Stimulated activated CD4-positive, alpha-beta T cell treated with anti-CD3 and anti-CD28 coated beads, Interleukin-15, amount 100 ng/mL, for 48 hours (primary cell): ENCODE measurements at places on chromosomes 6 and 20.

- DNase-seq: no peak
Observed at GRCh38 chr6:74991573-74992332, 214.1 kb downstream of the COL12A1 start.

GRCh38 chr20:561437-562231 lies 18.0 kb upstream of the CSNK2A1 start:
- peak; percentile 45 for DNase-seq

GRCh38 chr6:40165036-40165709 lies 230.9 kb upstream of the MOCS1 start:
- no peak for DNase-seq

DNA sequence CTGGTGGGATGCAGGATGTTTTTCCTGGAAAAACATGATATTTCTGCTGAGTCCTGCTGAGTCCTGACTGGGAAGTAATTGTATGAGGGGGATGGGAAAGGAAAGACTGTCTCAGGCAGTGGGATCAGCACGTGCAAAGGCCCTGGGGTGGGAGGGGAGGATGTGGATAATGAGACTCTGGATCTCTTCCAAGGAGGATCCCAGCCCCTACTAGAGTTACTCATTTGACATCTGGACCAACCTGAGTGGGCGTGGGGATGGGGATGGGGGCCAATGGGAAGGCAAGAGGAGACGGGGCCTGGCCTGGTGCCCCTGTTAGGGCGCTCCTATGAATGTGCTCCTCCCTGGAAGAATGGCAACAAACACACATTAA lies 73.0 kb downstream of the CD40 start:
- no peak for DNase-seq

- DNase-seq: no peak
Observed at GRCh38 chr6:178119-178518, 114.2 kb upstream of the DUSP22 start.

- no peak for DNase-seq
Observed at GRCh38 chr6:169881976-169882375, 130.6 kb downstream of the ERMARD start.

DNA sequence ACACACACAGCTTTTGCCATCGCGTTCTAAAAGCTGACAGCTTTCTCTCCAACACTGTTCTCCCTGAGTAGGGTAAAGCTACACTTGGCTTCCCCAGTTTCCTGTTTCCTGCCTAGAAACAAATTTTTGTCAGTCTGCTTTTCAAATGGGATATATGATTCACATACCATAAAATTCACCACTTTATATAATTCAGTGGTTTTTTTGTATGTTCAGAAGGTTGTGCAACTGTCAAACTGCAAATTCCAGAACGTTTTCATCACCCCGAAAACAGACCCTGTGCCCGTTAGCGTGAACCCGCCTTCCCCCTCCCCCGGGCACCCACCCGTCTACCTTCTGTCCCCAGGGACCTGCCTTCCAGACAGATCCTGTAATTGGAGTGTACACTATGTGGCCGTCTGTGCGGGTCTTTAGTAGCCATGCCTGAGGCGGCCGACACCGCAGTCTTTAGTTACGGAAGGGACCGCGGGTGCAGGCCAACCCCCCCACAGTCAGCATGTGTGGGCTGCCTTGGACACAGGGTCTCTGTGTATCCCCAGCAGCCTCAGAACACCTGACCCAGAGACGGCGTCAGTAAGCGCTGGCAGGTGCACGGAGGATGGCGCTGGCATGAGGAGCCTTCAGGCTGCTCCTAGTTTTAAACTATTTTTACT lies 16.6 kb downstream of the HRH3 start:
- no peak for DNase-seq

- no peak for DNase-seq
Observed at GRCh38 chr6:129248946-129249345, 366.0 kb downstream of the LAMA2 start.

DNA sequence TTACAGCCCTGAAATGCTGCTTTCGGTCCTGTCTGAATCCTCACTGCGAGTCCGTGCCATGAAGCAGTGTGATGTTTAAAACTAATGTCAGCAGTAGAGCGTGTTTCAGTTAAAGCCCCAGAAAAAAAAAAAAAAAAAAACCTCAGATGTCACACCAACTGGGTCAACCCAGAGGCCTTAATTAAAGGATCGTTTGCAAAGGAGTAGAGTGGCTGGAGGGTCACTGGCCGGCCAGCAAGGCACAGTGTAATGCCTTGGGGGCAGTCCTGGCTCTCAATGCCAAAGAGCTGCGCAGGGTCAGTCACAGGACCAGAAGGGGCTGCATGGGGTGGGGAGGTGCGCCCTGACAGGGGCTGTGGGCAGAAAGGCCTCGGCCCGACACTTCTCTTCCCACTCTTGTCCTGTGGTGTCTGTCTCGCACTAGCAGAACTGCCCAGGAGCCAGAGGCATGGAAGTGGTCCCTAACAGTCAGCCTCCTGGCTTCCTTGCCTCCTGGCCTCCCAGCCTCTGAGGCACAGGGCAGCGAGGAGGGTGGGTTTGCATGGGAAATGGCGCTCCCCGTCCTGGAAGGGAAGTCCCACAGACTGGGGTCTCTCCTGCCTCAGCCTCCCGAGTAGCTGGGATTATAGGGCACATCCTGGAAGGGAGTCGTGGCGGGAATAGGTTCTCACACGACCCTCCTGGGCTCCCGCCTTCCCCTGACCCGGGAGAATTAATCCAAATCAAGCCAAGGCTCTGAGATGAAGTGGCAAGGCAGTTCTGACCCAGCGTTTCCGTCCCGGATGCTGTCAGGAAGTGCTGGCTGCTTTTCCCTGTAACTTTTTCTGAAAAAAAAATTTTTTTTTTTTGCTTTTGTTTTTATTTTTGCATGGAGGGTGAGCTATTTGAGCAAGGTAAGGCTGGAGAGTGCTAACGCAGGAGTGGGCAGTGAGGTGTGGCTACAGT lies 53.7 kb upstream of the MPC1 start:
- no peak for DNase-seq

DNA sequence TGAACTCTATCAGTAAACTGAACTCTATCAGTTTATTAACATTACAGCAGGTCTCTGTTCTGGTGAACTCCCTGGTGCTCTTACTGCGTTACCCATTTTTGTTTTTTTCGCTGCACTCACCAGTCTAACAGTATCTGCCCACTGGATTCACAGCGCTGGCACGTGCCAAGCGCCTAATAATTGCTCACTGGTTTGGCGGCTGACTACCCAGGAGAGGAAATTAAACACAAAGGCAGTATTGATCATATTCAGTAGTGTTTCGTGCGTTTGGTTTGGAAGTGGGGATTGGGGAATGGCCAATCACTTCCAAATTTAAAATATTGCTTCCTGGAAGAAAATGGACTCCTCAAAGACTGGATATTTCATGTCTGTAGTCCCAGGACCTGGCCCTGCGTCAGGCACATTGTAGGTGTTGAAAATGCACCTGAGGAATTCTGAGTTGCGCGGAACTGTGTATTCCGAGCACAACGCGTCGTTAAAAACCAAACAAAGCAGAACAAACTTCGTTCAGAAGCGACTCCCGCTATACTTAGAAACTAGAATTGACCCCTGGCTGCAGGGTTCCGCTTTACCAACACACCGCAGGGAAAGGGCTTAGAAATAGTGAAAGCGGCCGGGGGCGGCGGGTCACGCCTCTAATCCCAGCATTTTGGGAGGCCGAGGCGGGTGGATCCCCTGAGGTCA lies 1.1 kb upstream of the RPS12 start:
- DNase-seq: no peak

DNA sequence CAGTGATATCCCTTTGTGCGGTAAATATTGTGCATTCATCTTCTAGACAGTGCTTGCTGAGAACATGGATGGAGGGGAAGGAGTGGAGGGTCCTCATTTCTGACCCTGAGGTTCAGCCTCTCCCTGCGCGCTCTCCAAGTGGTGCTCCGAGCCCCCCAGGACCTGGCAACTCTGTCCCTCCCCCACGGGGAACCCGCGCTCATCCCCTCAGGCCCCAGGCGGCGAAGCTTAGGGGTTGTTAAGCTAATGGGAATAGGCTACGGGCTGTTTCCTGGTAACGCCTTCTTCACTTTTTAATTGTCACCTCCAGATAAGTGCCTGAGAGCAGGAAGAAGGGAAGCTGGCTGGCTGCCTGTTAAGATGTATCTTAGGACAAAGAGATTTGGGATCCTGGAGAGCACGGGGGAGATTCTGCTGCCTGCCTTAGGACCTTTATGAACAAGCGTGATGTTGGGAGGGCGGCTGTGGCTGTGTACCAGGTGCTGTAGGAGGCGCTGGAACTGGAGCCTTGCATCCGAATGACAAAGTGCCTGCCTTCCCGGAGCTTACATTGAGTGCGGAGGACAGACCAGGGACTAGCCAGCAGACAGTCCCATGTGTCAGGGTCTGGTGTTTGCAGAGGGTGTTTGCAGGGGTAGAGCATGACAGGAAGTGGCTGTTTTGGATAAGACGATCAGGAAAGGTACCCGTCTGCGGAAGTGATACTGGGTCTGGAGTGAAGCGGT lies 11.7 kb downstream of the TSHZ2 start:
- DNase-seq: no peak

DNA sequence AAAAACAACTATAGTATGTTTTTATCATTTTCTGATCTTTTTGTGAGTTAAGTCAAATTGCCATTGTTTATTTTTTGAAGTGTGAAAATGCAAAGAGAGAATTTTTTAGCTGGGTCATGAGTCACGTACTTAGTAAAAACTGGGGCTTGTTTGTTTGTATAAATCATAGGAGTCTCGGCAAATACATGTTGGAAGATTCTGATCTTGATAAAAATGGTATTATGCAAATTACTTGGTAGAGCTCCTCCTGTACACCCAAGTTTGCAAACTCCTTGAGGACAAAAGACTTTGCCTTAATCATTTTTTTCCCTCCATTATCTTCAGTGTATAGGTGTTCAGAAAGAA lies 25.8 kb downstream of the TBPL1 start:
- DNase-seq: no peak

- no peak for DNase-seq
Observed at GRCh38 chr6:3961581-3962215, 112.5 kb downstream of the FAM50B start.

- no peak for DNase-seq
Observed at GRCh38 chr20:35721621-35722020, 20.4 kb downstream of the RBM39 start.

DNA sequence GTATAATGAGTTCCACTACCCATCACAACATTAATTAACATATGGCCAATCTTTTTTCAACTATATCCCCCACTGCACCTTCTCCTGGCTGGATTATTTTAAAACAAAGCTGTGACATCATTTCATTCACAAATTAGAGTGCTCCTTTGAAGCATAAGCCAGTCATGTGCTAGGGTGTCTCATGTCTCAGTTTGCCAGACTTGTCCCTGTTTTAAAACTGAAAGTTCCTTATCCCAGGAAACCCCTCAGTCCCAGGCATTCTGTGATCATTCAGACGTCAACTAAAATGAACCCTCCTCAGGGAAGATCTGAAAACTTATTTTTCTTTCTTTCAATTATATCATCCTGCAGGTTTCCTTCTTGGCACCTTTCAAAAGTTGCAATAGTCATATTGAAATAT lies 29.3 kb upstream of the LOC128125822 start:
- no peak for DNase-seq

GRCh38 chr6:42929821-42930360 lies 611 bp downstream of the CNPY3 start:
- peak; percentile 33 for DNase-seq

- no peak for DNase-seq
Observed at GRCh38 chr6:7909323-7910276, 988 bp downstream of the TXNDC5 start.

GRCh38 chr6:18323935-18324705 lies 59.8 kb upstream of the DEK start:
- DNase-seq: no peak

- DNase-seq: no peak
Observed at GRCh38 chr6:28105245-28105639, 19.2 kb upstream of the ZSCAN16 start.

DNA sequence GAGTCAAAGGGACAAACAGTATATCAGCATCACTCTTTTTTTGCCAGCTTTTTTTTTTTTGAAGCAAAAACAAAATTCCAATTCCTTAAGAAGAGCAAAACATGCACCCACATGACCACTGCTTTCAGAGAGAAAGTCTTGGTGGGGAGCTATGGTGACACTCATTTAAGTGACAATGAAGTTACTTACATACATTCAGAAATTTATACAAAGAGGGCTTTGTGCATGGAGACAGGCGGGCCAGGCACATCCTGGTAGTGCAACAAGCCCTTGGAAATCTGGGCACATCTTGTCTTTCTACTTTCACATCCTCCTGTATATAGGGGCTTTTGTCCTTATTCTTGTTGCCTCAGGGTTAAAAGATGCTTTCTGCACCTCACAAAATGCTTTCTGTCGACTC lies 55.9 kb downstream of the IL22RA2 start:
- no peak for DNase-seq

GRCh38 chr20:19003366-19004336 lies 190.1 kb downstream of the SCP2D1 start:
- DNase-seq: no peak

DNA sequence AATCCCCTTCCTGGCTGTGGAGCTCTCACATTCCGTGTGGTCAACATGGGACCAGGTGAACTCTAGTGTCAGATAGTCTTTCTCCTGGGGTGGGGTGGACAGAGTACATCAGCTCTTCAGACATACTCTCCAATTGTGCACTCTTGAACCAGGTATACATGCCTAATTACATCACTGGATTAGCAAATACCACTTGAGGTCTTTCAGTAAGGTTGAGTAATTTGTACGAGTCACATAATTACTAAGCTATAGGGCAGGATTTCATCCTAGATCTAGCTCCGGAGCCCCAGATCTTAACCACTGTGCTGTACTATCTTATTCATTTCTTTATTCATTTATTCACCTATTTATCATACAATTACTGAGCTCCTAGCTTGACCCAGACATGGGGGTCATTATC lies 821.3 kb downstream of the TFAP2A start:
- DNase-seq: no peak

GRCh38 chr20:760751-761417 lies 7.4 kb downstream of the SLC52A3 start:
- peak; percentile 36 for DNase-seq

GRCh38 chr6:25661129-25661779 lies 9.2 kb downstream of the SCGN start:
- DNase-seq: no peak

DNA sequence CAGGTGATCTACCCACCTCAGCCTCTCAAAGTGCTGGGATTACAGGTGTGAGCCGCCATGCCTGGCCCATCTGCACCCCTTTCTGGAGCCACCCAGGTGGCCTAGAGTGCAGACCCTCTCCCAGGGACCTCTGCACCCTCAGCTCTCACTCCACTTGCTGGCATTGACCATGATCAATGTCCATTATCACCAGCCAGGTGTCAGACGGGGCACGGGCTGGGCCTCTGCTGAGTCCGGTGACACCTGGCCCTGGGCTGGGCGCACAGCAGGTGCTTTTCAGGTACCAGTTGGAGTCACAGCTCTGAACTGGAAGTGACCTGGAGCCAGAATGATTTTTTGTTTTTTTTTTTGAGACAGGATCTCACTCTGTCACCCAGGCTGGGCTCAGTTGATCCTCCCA lies 91.8 kb upstream of the PMEPA1 start:
- no peak for DNase-seq

DNA sequence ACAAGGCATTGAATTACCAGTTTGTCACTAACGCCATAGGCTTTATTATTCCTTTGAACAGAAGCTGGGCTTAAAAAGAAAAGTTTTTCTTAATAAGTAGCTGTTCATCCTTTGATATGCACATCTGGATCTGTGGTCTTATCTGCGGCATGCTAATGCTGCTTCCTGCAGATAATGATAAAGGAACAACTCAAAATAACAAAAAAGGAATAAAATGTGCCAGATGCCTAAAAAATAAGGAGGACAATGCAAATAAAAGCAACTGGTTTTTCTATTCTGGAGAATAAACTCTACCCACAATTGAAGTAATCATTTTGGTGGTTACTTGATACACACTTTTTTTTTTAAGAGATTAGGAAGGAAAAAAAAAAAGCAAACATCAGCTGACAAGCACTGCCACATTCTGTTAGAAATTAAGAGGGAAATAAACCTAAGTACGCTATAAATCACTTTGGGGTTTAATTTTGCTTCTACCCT lies 156.8 kb upstream of the SALL4 start:
- DNase-seq: no peak
